Endothelial cell (in vitro differentiated cells): ENCODE measurements at places on chromosomes 3 and 15.

DNA sequence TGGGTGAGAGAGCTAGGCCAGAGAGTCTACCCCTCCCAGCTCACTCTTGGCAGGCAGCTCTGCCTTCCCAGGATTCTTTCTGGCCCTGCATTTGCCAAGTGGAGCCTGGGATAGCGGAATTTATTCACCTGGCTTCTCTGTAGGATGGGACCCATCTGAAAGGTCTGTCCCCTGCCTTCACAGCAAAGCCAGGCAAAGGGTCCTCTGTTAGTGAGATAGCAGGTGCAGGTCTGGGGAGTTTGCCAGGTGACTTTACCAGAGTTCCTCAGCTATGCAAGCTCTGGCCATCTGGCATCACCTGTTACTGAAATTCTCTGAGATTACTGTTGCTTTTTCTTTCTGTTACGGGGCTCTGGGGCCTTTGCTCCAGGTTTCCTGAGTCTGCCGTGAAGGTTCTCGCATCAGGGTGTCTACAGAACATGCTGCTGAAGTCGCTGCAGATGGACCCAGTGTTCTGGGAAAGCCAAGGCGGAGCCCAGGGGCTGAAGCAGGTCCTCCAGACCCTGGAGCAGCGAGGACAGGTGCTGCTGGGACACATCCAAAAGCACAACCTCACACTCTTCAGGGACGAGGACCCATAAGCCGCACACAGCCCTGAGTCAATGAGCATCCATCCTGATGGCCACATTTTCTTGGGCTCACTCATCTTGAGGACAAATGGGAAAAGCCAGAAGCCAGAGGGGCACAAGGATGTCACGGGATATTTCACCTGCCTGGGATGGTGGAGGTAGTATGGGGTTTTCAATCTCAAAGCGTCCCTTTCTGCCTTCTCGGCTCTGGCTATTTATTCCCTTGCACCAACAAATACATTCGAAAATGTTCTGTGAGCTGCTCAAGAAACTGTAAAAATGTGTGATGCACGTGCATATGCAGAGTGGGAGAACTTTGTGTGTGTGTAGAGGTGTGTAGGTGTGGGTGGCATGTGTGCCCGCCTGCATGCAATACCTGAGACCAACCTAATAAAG, 49.8 kb downstream of the POMGNT2 start:
- no peak for DNase-seq

- DNase-seq = no peak
Observed at GRCh38 chr3:45664578-45664977, 24.6 kb upstream of the SACM1L start.

GRCh38 chr15:68075764-68076385, 21.8 kb downstream of the PIAS1 start:
- DNase-seq = no peak

DNA sequence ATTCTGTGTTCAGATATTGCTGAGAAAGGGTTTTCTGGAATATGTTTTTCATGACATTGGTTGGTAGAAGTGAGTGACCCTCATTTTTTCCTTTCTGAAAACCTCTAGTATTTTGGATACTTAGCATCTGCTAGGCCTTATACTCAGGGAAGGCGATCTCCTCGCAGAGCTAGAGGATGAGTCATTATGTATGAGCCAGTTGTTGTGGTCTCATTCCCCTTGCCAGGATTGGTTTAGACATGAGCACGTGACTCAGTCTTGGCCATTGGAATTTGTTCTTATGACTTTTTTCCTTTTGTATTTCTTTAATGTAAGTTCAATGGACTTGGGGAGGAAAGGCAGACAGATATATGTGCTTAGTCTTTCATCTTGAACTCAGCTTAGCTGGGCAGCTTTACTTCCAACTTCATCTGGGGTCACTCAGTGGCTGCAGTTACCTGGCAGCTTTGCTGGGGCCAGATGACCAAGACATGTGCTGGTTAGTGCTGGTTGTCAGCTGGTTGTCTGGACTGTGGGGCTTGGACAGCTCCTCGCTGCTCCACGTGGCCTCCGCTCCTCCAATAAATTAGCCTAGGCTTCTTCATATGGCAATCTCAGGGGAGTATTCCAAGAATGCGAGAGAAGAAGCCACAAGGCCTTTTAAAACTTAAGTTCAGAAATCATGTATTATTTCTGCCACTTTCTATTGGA, 207.5 kb downstream of the IL20RB start:
- no peak for DNase-seq

DNA sequence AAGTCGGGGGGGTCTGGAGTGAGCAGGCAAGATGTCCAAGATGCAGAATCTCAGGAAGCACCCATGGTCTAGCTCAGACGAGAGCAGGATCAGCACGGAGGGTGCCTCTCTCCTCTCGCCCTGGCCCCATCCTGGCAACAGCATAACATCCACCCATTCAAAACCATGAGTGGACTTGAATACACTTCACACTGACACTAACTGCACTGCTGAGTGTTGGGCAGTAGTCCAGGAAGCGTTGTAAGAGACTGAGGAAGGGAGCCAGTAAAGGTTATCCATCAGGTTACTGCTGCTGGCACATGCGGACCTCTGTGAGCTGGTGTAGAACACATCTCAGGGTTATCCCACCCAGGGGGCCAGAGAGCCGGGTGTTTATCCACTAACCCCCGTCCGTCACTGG, 131.0 kb upstream of the TOPAZ1 start:
- no peak for DNase-seq
